ENCODE measurements at places on chromosomes 7 and 10. TPM values are rescaled to one million over a fixed set of nuclear protein-coding genes. Genes with fewer than 3 reads are reported as not detected.

GRCh38 chr10:62157601-62158000 lies 111.0 kb downstream of the RTKN2 start:
- DNase-seq: no peak

DNA sequence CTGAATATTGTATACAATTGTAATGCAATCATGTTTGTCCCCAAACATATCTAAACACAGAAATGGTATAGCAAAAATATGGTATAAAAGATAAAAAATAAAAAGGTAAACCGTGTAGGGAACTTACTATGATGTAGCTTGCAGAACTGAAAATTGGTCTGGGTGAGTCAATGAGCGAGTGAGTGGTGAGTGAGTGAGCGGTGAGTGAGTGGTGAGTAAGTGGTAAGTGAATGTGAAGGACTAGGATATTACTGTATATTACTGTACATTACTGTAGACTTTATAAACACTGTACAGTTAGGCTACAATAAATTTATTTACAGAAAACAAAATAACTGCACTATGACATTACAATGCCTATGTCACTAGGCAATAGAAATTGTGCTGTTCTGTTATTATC lies 1163.2 kb upstream of the SORCS1 start:
- DNase-seq: no peak

SPDYE8 gene
- not detected for total RNA-seq

CHPF2 gene
- total RNA-seq: 140 TPM

DNA sequence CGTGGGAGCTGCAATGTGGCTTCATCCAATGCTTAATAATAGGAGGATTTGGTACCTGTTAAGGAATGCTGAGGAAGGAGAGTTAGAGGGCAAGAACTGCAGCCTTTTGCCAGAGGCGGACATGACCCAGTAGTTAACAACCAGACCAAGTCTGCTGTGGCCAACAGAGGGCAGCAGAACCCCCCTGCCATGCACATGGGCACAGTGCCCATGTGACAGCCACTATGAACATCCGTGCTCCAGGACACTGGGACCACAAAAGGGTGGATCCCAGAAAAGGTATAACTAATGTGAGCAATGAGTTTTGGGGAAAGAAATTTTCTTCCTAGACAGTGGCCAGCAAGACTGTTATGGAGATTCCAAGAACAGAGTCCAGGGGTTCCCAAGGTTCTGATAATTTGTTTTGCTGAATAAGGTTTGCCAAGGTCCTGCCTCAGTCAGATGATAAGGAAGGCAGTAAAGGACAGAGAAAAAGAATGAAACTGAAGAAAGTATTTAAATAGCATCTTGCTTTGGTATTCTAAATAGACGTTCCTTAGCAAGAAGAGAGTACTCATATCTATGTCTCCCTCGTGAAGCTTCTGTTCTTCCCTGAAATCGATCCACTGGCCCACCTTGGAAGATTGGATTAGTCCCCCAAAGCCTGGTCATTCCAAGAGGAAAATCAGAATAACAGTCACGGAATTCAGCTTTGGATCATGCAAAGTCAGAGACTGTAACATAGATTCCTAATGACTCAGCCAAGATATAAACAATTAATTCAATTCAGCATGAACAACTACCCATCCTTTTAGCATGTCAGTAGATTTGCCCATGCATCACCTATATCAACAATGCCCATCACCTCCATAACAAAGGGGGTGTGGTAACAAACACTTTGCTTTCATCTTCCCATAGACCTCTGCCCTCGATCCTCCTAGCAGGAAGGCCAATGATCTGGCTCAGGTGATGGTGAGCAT lies 56.0 kb downstream of the LGI1 start:
- no peak for DNase-seq

DNA sequence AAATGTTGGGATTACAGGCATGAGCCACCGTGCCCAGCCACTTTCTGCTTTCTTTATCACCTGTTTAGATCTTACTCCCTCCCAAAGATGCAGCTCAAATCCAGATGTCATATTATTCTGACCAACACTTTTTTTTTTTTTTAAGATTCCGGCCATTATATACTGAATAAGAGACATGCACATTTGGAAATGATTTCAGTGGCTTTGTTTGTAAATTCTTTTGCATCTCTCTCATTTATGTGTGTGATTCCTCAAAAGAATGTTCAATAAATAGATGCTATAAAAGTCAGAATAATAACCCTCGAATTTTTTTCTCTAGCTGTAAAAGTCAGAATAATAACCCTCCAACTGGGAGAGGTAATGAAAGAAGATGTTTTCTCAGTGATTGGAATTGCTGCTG lies 25.4 kb downstream of the HECW1 start:
- no peak for DNase-seq

DNA sequence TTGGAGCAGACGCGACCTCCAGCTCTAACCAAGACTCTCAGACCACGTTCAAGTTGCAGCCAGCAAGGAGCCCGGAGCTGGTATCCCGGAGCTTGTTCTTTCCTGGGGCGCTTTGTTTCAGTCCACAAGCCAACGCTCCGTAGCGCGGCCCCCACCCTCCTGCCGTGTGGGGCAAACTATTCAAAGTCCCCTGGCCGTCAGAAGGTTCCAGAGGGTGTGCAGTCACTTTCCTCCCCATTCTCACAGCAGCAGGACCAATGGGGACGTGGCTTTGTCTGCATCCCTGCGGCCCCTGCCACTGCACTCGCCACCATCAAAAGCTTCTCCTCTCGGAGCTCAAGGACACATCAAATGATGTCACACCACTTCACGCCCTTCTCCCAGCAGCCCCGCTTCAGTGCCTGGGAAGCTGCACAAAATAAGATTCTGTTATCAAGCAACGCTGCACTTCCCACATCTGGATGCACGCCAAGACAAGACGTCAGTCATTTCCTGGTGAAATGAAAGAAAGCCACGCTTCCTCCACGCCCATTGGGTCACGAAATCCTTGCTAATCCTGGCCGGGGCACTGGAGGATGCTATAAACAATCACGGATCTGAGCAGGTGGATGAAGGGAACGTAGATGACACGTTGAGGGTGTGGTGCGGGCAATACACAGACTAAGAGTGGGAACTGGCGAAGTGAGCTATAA lies 348.2 kb downstream of the PTPRN2 start:
- DNase-seq: no peak

LLCFC1 gene
- not detected for total RNA-seq

- no peak for DNase-seq
Measured at GRCh38 chr7:272108-272615, 17.8 kb upstream of the FOXL3 start.

DNA sequence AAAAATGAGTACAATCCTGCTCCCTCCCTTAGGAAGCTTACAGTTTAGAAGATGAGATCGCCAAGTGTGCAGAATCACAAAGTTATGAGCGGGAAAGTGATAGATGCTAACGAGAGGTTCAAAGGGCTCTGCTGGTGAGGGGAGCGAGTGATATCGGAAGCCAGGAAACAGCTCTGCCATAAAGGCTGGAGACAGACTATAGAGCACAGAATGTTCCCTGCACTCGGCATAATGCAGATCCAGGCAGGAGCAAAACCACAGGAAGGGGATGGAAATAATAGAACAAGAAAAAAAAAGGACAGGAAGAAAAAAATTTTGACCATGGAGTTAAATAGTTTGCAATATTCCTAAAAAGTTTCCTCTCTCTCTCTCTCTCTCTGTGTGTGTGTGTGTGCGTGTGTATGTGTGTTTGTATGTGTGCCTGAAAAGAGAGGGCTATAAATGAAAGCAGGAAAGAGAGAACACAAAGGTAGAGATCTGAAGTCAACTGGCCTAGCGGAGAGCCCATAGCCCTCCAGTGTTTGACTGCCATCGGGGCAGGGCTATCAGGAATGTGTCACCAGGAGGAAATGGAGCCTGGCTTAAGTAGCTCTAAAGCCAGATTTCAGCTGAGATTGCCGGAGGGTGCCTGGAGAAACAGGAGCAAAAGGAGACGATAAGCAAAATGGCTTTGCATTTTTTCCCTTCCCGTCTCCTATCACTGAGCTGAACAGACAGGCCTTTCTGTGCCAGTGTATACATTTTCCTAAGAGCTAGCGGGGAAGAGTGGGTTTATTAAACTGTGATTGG lies 175.8 kb upstream of the LYZL1 start:
- no peak for DNase-seq

GRCh38 chr7:25707768-25708620 lies 444.0 kb upstream of the NFE2L3 start:
- DNase-seq: no peak

TIMM23 gene
- total RNA-seq: 77.6 TPM

- DNase-seq: no peak
Measured at GRCh38 chr7:129644634-129645230, 33.2 kb downstream of the NRF1 start.

DNA sequence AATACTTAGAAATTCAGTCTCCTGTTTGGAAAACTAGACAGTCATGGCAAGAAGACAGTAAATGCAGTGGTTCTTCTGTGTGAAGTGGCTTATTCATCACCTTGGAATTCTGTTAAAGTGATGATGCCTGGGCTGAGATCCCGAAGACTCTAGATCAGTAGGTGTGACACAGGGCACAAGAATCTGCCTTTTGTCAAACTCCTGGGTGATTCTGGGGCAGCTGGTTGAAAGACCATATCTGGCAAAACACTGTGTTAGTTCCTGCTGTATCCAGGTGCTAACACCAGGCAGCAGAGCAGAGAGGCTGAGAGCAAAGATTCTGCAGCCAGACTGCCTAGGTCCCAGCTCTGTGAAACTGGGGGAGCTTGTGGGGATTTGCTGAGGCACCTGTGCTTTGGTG lies 26.5 kb downstream of the MRC1 start:
- DNase-seq: no peak

DNA sequence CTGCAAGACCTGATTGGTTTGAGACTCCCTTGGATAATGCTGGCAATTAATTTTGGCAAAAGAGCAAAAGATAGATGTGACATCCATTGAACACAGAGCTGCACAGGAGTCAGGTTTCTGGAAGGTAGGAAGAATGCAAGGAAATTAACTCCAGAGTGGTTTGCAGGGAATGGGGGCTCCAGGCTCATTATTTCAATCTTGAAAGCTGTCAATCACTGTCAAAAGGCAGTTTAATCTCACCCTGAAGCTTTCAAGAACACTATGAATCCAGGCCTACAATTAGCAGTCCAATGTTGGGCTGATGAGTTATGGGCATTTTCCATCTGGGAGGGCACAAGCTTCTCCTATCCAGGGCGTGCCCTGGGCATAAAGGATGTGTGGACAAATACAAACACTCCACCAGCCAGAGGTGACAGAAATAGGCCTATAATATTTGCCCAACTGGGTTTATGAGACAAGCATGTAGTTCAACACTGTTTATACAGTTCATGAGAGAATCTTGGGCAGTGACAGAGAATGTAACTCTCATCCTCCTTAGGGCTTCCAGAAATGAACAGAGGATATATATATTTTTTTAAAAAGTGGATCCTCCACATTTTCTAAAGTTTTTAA lies 80.5 kb downstream of the KCNMA1 start:
- DNase-seq: no peak

IGFBP1 gene
- not detected for total RNA-seq

All from glomerular endothelial cell (primary cell).